ENCODE measurements at places on chromosomes 13 and 19. TPM values are rescaled to one million over a fixed set of nuclear protein-coding genes. Genes with fewer than 3 reads are reported as not detected.

Gene TMPRSS9
- total RNA-seq, result not detected

Gene WDR88
- total RNA-seq, result not detected

Gene ASF1B
- 1.7 TPM for total RNA-seq

Gene TINCR
- 0.20 TPM for total RNA-seq

Gene CGB1
- not detected for total RNA-seq

Gene CNMD
- total RNA-seq, result 0.26 TPM

DNA sequence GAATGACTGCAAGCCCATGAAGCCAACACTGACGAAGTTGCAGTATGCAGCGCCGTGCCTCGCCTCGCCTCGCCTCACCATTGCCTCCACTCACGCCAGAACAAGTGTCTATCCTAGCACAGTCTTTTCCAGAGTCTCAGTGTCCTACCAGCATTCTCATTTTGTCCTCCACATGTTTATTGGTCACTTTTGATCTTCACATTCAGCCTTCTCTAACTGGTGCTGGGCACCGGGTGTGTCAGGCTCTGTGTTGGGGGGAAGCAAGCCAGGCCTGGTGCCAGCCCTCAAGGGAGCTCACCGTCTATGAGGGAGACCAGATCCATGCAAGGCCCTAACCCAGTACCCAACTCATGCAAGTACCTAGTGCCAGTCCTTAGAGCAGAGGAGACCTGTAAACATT, 69.7 kb upstream of the GPR183 start:
- no peak for DNase-seq

DNA sequence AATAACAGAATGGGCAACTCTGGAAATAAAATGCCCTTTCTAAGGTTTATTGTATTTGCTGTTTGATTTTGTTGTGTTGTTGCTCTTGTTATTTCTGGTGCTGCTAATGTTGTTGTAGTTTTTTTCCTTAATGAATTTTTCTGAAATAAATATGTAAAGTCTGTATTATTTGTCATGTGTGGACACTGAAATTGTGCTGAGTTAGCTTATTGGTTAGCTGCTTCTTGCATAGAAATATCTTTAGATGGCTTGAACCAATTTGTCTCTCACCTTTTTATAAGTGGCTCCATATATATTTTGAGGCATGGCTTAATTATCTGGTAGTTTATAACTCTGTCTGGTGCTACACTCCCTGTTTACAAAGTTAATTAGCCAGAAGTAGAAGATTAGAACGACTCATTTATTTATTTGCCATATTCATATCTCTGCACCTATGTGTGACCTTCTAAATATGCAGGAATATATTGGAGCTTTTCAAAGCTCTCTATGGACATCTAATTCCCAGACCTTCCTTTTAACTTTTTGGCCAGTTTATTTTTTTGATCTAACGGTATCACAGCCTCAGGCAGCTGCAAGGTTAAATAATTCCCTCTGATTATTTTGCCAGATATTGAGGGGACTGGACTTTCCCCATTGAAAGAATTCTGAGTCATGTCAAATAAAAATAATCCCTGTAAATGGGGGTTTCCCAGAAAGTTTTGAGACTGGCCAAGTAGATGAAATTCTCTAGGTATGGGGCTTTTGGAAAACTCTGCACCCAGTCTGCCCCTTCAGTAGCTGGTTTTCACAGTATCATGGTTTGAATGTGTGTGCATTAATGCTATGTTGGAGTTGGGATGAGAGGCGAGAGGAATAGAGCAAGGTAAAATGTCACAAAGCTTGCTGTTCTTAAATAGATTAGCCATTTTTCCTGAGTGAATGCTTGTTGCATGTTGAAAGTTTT, 1331.7 kb upstream of the MIR17HG start:
- DNase-seq, result no peak

DNA sequence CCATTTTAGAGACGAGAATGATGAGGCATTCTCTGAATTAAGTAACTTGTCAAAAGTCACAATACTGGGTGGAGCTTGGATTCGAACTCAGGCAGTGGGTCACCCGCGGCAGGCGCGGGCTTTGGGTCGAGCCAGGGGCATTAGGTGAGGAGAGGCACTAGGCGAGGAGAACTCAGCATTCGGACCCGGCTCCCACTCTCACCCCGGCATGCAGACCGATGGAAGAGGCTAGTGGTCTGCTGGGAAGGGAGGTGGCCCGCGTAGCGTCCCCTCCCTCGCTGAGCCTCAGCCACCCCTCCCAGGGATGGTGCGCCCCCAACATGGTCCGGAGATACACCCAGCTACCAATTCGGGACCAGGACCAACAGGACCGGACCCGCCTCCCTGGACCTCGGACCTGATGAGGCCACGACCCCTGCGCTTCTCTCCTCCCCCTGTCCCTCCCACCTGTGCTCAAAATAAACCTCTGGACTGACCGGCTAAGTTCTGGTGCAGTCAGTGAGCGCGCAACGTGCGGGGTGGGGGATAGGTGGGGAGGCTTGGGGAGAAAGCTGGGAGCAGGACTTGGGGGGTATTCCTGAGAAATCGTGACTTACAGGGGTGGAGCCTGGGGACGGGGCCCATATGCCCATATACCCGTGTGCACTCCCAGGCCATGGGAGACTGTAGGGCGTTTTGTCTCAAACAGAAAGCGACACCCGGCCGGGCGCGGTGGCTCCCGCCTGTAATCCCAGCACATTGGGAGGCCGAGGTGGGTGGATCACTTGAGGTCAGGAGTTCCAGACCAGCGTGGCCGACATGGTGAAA, 1.3 kb upstream of the SNAPC2 start:
- DNase-seq, result no peak

DNA sequence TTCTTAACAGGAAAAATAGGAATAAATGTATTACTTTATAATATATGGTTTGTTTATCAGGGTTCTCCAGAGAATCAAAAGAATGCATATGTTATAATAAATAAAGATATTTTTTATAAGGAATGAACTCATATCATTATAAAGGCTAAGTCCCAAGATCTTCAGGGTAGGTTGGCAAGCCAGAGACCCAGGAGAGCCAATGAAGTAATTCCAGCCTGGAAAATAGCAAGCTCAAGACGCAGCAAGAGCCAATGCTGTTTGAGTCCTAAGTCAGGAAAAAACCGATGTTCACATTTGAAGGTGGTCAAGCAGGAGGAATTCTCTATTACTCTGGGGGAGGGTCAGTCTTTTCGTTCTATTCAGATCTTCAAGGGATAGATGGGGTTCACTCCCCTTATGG, 490.0 kb downstream of the PCDH20 start:
- DNase-seq, result no peak

DNA sequence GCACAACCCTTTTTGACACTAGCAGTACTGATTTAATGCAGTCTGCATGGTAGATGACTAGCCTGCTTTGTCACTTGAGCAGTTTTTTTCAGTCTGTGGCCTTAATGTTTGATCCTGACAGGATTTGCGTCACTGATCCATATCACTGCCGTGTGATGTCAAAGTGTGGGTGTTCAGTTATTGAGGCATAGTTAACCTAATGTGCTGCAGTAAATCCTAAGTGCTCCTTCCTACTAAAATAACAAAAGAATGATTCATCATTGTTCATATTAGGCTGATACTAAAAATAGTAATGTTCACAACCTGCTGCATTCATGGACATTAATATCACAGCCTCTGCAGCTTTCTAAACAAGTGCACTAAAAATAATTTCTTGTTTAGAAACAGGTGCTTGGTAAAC, 121.9 kb upstream of the MLNR start:
- peak; percentile 37 for DNase-seq

DNA sequence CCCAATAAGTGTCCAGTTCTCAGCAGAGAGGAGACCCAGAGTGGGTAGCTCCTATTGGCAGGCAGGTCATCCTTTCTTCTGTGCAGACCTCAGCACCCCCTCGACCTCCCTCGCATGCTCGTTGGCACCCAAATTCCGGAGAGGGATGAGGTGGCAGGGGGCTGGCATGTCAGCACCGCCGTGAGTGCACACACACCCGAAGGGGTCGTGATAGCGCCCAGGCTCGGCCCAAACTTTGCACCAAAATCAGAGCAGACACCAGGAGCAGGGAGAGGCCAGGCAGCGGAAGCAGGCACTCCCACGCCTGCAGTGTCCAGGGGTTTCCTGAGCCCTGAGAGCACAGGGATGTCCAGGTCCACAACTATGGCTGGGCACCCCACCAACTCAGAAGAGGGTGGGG, 1503.8 kb upstream of the PCDH20 start:
- DNase-seq, result no peak

DNA sequence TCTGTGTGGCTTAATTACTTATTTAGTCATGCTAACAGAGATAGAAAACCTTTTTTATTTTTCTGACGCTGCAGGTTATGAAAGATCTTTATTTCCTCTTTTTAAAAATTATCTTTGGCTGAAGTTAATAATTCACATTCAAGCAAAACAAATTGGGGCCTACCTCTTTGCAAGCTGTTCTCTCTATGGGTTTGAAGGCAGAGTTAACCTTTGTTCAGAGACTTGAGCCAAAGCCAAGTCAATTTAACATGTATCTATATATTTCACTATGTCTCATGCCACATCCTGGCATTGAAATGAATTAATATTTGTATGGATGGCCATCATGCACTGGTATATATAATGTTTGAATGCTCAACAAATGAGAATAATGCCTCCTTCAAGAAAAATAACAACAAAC, 677.3 kb upstream of the GPC6 start:
- DNase-seq, result no peak

Measured in mucosa of gallbladder (tissue), 1 donor.